ENCODE measurements at places on chromosomes 5 and 9.
A peak's percentile ranks its signal among the peaks of the same experiment; 100 is the strongest.

GRCh38 chr9:70285246-70285645 is 26.5 kb downstream of the SMC5 start:
- peak; percentile 93 for DNase-seq

- DNase-seq: no peak
Measured at GRCh38 chr9:8552732-8553131, 753.2 kb upstream of the DMAC1 start.

DNA sequence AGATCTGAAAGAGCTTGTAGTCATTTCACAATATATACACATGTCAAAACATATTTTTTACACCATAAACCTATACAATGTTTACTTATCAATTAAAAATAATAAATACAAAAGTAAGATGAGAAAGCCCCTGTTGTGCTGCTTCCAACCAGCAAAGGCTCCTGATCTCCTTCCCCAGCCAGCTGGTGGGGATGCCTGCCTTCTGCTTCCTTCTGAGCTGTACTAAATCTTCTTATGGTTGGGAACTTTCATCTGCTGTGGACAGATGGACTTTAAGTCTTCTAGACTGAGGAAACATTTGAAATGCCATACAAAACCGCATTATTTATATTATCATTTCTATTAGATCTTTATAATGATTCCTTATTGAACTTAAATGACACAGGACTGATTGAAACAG is 745.3 kb upstream of the CHD1 start:
- DNase-seq: no peak

DNA sequence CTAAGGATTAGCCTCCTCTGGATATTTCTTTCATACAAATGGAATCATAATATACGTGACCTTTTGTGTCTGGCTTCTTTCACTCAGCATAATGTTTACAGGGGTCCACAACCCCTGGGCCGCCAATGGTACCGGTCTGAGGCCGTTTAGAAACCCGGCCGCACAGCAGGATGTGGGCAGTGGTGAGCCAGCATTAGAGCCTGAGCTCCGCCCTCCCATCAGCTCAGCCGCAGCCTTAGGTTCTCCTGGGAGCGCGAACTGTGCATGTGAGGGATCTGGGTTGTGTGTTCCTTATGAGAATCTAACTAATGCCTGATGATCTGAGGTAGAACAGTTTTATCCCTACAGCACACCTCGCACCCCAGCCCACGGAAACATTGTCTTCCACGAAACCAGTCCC is 229.7 kb downstream of the ICE1 start:
- no peak for DNase-seq

DNA sequence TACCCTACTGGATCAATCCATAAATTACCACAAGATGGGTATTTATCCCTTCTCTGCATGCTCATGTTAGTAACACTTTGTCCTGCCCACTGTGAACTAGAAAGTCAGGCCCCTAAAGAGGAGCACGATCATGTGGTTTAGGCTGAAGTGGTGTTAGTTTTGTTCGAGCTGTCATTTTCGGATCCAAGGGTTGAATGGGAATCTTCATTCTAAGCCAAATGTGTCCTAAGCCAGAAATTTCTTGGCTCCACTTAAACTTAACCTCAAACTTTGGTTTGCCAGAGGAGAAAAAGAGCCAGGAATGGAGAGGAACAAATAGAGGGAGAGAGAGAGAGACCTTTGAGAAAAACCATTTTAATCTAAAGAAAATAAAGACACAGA is 837.7 kb upstream of the ZNF608 start:
- peak; percentile 38 for DNase-seq

DNA sequence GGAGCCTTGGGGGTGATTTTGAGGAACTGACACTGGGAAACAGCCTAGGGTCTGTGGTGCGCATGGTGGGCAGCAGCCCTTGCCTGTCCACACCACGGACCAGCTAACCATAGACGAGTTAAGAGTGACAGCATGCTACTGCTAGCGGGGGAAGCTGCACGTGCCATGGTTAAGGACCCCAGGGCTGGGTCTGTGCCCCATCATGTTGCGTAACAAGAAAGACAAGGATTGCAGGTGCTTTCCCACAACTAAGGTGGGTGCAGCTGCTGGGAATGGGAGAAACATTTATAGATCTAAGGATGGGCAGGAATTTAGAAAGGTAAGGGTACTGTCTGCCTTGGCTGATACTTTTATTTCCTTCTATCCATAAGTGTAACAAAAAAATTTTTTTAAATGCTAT is 17.9 kb upstream of the KCNMB1 start:
- no peak for DNase-seq

DNA sequence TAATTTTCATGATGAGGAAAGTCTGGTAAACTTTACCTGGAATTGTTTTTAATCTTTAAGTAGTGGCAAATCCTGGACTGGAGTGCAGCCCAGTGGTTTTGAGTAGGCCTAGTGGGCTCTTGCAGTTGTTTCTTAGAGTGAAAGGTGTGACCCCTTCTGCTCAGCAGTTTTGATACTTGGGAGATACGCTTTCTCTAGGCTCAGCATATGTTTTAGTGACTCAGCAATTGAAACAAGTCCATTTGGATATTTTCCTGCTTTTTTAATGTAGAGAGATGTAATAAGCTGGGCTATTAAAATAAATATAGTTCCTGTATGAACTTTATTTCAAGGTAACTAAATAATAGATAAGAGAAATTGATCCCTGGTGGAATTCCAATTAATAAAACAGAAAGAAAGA is 6.0 kb downstream of the POLR3G start:
- no peak for DNase-seq

GRCh38 chr5:148484651-148485050 is 100.9 kb downstream of the FBXO38 start:
- DNase-seq: no peak

DNA sequence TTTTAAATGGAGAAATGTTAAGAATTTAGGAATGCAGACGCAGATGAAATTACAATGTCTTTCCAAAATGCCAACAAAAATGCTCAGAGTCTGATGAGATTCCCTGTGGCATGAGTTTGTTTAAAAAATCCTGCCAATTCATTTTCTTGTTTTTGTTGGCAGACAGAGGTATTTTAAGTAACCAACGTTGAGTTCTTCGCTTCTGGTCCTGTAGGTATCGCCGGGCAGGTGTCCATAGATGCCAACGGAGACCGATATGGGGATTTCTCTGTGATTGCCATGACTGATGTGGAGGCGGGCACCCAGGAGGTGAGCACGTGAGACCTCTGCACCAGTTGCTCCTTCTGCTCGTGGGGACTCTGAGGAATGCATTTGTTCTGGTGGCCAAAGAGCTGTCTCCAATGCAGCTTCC is 69.4 kb downstream of the NPR3 start:
- DNase-seq: peak; percentile 21

DNA sequence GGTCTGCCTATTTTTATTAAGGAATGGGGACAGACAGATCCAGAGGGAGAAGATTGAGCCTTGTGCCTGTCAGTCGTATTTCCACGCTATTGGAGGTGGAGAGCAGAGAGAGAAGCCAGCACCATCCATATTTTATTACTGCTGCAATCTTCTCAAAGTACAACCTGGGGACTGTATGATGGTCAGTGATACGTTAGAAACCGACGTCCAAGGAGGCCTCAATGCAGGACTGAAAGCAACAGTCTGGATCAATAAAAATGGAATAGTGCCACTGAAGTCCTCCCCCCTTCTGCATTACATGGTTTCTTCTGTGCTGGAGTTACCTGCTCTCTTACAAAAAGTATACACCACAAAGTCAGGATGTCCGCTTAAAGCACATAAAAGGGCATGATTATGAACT is 21.9 kb upstream of the DTWD2 start:
- DNase-seq: no peak

DNA sequence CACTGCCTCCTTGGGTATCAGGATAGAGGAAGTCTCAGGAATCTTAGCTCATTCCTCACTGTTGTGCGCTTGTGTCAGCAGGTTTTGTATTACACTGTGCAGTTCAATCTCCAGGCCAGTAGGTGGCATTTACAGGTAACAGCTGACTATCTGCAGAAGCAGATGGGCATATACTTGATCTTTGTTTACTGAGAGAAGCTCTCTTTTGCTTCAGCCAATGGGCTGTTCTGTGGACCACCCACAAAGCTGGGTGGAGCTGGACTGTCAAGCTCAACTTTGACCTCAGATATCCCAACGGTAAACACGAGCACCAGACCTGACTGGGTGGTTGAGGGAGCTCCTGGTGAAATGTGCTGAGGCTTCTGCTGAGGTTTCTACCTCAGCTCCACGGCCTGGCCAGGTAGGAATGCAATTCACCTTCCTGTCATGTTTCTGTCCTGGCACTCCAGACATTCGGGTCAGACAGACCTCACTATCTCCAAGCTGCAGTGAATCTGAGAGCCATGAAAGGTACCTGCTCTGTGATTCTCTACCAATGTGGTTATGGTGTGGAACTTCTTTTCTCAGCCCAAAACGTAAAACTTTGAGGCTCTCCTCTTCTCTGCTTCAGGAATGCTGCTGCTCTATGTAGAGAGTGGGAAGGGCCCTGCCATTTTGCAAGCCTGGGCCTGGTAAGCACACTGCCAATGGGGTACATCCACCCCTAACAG is 167.9 kb upstream of the ACTBL2 start:
- peak; percentile 75 for DNase-seq

GRCh38 chr9:91907484-91908292 is 42.3 kb downstream of the ROR2 start:
- no peak for DNase-seq

GRCh38 chr5:60677850-60678664 is 21.9 kb downstream of the DEPDC1B start:
- peak; percentile 80 for DNase-seq

- DNase-seq: no peak
Measured at GRCh38 chr9:6676254-6676921, 30.9 kb upstream of the GLDC start.

GRCh38 chr5:65981548-65981947 is 55.2 kb downstream of the ERBIN start:
- DNase-seq: no peak

- peak; percentile 70 for DNase-seq
Measured at GRCh38 chr9:120412425-120412951, 167.5 kb downstream of the CDK5RAP2 start.

GRCh38 chr5:31169379-31169778 is 24.1 kb upstream of the CDH6 start:
- no peak for DNase-seq

DNA sequence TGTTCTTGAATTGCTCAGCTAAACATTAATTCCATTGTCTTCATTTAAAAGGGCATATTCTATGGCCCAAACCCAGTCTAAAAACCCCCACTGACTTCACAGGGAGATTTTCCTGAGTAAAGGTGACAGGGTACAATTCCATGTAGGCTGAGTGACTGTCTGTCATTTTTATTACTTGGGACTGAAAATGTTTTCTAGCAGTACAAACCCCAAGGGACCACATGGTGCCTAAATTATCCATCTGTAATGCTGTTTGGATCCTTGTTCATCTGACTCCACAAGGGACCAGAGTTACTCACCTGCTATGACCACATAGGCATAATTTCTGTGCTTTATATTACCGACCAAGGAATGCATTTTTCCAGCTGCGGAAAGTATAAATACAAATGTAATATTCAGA is 349.1 kb downstream of the ZNF608 start:
- no peak for DNase-seq

- DNase-seq: no peak
Measured at GRCh38 chr5:53645078-53645477, 84.6 kb downstream of the NDUFS4 start.

- DNase-seq: no peak
Measured at GRCh38 chr5:36656556-36656955, 50.1 kb downstream of the SLC1A3 start.

DNA sequence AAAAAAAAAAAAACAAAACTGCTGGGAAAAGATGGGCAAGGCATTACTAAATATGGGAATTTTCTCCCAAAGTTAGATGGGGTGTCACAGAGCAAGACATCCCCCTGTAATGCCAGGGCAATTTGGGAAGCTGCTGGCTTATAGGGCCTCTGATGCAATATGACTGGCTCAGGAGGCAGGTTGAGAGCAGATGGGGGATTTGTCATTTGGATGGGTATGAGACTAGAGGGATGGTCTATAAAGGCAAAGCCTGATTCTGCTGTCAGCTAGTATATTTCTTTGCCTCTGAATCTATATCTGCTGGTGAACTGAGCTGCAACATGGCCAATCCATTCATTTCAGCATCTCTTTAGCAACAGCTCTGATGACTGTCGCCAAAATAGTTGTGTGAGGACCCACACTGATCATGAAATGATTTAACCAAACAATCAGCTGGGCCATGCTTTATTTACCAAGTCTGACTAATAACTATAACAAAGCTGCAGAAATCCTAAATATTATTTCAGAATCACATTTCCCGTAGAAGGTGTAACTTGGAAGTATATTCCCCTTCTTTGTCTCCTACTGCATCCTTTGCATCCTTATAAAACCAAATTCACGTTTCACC is 455.1 kb upstream of the ZNF608 start:
- no peak for DNase-seq

DNA sequence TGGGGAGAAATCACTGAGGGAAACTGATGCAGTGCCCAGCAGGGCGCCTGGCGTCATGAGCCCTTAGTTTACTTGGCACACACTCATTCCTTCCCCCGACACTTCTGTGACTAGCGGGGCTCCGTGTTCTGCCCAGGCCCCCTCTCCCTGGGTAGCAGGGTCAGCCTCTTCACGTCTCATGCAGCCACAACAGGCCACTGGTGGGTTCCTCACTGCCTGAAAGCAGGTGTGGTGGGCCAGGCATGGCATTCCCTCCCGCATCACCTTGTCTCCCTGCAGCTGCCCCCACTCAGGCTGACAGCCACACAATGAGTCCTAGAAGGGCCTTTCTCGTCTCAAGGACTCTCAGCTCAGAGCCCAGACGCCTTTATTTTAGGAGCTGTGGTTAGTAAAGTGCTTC is 51.1 kb upstream of the CPLX2 start:
- DNase-seq: no peak

GRCh38 chr9:127078988-127079387 is 43.4 kb downstream of the ANGPTL2 start:
- DNase-seq: no peak

- DNase-seq: no peak
Measured at GRCh38 chr9:112642126-112642525, 75.8 kb downstream of the INIP start.

DNA sequence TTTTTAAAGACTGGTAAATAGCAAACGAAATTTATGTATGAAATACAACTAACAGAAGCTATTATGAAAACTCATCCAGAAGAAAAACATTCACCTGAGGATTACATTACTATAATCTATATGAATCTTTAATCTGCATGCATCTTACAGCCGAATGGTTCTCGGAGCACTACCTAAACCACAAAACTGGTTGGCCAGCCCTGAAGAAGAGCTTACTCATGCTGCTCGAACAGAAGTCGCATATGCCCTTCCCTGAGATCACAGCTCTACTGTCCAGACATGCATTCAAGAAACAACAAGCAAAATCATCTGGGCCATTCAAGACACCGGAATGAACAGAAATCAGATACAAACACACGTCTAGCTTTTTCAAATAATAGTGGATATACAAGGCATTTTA is 931.0 kb upstream of the DMAC1 start:
- DNase-seq: no peak

DNA sequence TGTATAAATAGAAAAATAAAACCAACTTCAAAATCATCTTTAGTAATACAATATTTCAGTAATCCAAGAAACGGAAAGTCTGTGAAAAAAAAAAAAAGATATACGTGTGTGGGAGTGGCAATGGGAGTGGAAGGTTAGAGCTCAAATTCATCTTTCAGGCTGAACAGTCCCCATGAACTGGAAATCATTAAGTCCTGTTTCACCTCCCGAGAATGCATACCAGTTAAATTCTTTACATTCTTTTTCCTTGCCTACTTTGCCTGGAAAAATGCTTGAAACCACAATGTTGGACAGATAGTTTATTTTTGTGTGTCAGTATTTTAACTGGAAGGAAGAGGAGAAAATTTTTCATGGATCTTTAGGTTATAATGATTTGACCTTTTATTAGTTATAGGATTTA is 166.8 kb downstream of the MUSK start:
- peak; percentile 85 for DNase-seq

Data from fibroblast of pulmonary artery (primary cell).